ENCODE measurements at places on chromosomes 16 and 17.

- no peak for DNase-seq
These were observed 227.3 kb upstream of the RPL38 start for GRCh38 chr17:73976147-73976546.

DNA sequence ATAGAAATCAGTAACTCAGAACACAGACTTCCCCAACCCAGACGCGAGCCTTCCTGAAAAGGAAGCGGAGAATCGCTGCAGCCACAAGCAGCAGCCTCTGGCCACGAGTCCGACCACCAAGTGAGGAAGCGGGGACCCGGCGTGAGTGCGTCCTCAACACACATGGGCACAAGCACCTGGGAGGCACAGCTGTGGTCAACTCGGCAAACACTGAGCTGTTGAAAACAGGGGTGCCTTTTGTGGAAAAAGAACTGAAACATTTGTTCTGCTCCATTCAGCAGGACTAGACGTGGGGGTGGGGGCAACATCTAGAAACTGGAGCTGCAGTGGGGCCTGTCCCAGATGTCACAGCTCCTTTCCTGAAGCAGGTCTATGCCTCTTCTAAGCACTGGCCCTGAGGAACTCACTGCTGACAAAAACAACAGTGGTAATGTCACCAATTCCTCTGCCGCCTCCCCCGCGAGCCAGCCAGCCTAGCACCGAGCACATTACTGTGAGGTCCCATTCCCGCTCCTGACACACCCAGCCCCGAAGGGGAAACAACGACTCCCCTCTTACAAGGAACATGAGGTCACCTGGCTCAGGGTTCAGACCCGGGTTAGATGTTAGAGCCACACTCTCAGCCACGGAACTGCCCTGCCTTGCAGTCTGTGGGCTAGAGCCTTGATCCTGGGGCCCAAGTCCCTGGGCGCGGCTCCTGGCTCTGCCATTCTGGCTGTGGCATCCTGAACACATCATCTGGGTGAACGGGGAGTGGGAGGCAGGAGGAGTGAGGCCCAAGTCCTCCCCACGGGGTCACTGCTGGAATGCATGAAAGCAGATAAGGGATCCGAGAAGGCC lies 29.0 kb downstream of the KDM8 start:
- peak; percentile 21 for DNase-seq

DNA sequence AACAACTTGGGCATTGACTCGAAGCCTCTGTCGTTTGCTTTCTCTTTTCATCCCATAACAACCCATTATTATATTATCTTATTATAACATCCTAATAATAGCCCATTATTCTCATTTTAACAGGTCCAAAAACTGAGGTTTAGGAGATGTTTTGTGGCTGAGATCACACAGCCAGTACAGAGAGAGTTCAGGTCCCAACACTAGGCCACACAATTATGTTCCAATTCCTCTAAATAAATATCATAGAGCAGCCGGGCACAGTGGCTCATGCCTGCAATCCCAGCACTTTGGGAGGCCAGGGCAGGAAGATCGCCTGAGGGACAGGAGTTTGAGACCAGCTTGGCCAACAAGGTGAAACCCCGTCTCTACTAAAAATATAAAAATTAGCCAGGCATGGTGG lies 40.3 kb upstream of the KIFC3 start:
- DNase-seq: no peak

GRCh38 chr17:48484850-48485249 lies 46.0 kb downstream of the HOXB1 start:
- no peak for DNase-seq

- no peak for DNase-seq
These were observed 39.8 kb downstream of the ARL4D start for GRCh38 chr17:43438626-43439025.

DNA sequence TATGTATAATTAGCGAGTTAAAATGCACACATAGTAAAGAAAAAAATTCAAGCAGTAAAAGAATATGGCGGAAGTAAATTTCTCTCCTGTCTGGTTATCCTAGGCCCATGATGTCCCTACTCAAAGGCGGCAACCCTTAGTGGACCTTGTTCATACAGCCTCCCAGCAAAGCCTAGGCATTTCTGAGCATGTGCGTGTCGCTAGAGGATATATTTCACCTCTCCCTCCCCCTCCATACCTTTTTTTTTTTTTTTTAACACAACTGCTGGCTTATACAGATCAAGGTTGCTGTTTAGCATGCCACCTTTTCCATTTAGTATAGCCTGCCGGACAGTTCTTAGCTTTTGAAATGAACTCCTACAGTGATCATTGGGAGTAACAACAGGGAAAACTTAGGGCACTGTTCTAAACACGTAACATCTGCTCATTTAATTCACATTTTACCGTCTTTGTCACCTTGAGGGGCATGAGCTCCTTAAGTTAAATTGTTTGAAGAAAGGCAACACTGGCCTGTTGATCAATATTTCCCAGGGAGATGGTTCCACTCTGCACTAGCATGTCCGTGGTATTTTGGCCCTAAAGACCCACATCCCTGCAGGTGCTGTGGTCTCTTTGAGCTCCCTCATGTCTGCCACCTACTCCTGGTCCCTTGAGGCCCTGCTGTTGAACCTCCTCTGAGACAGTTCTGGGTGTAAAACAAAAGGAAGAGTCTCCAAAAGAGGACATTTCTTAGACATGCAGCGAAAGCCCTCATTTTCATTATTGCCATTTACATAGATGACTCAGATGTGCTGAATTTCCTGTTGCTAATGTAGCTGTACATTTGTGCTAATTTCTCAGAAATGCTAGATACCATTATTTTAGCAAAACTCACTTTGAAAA lies 4.1 kb upstream of the TNFRSF13B start:
- no peak for DNase-seq

GRCh38 chr17:57909551-57909950 lies 45.7 kb downstream of the CUEDC1 start:
- no peak for DNase-seq

GRCh38 chr16:21644674-21645073 lies 7.7 kb downstream of the IGSF6 start:
- no peak for DNase-seq

DNA sequence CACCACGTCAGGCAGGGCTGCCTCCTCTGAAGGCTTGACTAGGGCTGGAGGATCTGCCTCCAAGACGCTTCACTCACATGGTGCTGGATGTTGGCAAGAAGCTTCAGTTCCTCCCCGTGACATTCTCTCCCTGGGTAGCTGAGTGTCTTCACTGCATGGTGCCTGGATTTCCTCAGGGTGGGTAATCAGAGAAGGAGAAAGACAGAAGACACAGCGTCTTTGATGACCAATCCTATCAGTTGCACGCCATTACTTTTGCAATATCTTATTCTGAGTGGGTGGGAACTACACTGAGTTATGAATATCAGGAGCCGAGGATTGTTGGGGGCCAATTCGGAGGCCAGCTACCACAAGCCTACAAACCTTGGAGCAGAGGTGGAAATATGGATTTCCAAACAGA lies 139.7 kb downstream of the SHISA6 start:
- no peak for DNase-seq

DNA sequence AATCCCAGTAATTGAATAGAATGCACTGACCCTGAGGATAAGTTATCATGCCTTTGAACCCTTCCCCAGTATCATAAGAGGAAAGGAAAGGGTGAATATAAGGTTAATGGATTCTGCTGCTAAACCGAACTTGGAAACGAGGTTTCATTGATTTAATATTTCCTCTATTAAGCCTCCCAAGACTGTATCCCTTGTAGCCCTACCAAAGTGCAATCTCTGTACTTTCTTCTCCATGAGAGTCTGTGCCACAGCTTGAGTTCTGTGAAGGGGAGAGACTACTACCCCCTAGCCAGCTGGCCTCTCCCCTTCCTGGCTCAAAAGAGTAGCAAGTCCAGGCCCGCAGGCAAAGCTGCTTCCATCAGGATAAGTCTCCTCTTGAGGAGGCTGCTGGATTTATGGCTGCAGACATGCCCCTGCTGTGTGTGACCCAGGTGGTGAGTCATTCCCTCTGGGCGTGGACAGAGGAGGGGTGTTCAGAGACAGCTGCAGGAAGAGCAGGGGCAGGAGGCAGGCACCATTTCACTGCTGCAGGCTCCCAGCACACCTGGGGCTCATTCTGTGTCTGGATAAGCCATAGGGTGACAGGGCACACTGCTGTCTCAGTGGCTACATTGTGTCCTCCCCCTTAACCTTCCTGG lies 58.4 kb downstream of the TOM1L2 start:
- DNase-seq: peak; percentile 2

GRCh38 chr17:75090871-75091854 lies 3.4 kb downstream of the SLC16A5 start:
- no peak for DNase-seq

DNA sequence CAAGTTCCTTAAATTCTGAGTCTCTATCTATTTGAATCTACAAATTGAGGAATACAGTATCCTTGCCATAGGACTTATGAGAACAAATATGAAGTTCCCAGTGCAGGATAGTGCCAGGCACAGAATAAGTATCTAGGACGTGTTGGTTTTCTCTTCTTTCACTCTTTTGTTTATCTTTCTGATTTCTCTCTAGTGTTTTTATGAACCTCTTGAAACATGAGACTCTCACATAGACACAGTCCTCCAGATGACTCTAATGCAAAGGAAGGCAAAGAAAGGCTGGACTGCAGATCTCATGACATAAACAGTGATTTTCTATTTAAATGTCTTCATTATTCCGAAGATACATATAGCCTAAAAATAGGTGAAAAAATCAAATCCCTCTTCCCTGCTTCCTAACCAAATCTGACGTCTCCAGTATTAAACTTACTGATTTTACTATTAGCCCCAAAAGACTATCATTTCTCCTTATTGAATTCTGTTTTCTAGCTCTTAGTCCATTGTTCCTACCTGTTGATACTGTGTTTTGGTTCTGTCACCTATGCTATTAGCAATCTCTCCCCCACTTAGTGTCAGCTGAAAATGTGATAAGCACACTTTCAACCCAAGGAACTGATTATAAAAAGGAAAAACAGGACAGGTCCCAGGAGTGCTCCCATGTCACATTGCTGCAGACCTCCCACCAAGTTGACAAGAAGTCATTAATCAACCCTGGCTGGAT lies 24.9 kb upstream of the ADAMTS18 start:
- DNase-seq: no peak

DNA sequence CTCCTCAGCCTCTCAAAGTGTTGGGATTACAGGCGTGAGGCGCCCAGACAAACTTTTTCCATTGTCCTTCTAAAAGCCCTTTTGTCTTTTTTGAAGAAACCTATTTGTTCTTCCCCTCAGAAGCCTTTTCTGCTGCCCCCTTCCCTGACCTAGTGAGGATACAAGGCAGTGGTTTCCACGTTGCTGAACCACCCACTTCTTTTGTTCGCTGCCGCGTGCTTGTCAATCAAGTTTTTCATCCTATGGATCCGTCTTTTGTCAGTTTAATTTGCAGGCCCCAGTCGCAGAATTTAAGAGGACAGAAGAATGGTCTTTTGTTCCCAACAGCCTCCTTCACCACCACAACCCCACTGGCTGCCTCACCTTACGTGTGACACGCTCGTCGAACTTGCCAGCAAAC lies 20.2 kb upstream of the GNG13 start:
- no peak for DNase-seq

GRCh38 chr17:1961189-1961588 lies 63.9 kb downstream of the RTN4RL1 start:
- DNase-seq: no peak

GRCh38 chr17:77601054-77601979 lies 357.2 kb upstream of the TNRC6C start:
- no peak for DNase-seq

- no peak for DNase-seq
These were observed 3.0 kb downstream of the RHBDF2 start for GRCh38 chr17:76497979-76498875.

GRCh38 chr17:64343833-64344637 lies 46.6 kb downstream of the PECAM1 start:
- peak; percentile 11 for DNase-seq

- DNase-seq: no peak
These were observed 12.2 kb upstream of the PRKCA start for GRCh38 chr17:66290101-66290722.

GRCh38 chr17:6555331-6556120 lies 829 bp downstream of the PITPNM3 start:
- DNase-seq: no peak

DNA sequence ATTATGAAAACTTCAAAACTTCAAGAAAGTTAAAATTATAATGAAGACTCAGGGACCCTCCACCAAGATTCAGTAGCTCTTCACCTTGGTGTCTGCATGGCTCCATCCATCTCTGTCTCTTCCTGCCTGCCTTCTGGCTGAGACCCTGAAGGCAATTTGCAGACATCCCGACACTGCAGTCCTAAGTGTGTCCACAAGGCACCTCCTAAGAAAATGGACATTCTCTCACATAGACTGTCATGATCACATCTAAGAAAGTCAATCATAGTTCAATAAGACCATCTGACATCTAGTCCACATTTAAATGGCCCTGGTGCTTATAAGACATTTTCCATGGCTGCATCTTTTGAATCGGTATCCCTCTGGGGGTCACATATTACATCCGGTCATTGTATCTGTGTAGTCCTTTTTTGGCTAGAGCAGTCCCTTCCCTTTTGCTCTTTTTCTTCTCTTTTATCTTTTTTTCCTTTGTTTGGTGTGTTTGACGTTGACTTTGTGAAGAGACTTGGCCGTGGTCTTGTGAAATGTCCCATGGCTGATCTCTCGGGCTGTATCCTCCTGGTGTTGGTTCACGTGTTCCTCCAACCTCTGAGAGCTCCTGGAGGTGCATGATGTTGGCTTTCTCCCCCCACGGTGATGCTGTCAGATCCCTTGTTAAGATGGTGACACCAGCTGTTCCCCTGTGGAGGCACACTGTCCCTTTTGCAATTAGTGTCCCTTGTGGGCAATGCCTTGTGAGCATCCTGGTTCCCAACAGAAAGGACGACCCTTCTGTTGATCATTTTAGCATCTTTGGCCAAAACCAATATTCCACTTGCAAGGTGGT lies 5.0 kb upstream of the TNFRSF13B start:
- DNase-seq: no peak

DNA sequence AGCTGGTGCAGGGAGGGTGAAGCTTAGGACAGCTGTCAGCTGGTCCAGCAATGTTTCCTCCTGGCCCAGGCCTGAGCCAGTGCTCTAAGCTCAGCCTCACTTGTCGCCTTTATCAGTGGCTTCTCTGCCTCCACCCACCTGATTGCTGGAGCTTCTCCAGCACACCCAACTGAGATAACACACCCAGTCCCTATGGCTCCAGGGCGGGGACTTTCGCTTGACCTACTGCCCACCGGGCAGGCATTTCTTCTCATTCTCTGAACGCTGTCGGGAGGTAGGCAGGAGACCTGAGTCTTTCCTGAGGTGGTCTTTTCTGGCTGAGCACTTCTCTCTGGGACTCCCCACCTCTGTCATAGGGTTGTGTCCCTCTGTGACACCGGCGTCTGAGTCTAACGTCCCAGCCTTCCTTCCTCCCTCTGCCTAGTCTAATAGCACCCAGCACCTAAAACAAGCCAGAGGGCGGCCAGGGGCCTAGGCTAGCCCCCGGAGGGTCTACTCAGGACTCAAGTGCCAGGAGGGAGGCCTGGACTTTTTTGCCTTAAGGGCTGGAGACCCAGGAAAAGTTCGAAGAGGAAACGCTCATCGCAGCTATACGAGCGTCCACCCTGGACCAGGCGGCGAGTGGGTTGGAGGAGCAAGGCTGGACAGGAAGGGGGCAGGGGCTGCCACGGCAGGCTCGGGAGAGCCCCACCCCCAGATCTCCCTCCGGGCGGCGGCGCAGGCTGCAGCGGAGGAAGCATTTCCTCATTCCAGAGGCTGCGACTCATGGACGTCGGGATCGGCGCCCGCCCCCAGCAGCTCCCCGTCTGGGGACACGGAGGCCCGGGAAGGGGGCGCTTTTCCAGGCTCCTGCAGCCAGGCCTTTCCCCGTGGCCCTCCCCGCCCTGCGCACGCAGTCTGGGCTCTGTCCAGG lies 756 bp downstream of the TAX1BP3 start:
- no peak for DNase-seq

GRCh38 chr16:27611340-27611739 lies 61.4 kb downstream of the KATNIP start:
- DNase-seq: no peak

GRCh38 chr17:17200311-17200710 lies 5.8 kb downstream of the PLD6 start:
- DNase-seq: no peak

All from stimulated activated CD4-positive, alpha-beta T cell treated with anti-CD3 and anti-CD28 coated beads, Interleukin-2, amount 100 ng/mL, for 4 hours (primary cell).